ENCODE measurements at places on chromosomes 5 and 9.

DNA sequence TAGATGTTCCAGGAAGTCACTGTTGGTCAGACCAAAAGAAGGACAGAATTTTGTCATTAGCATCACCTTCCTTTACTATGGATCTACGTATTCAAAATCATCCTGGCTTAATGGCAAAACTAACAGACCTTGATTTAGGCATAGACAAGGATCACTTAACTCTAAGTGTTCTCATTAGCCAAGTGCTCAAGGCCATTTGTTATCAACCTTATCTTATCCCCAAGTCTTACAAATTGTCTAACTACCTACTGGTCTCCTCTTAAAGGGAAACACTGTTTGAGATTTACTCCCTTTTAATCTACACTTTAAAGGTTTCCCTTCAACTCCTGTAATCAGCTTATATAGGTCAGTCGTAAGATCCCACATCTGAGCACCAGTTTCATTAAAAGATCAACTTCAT, 1197.5 kb upstream of the C9orf72 start:
- peak; percentile 19 for DNase-seq

- no peak for DNase-seq
Observed at GRCh38 chr9:124527781-124528180, 20.6 kb upstream of the NR5A1 start.

GRCh38 chr5:86546582-86546981, 71.2 kb upstream of the COX7C start:
- no peak for DNase-seq

- no peak for DNase-seq
Observed at GRCh38 chr9:126703002-126703865, 89.5 kb downstream of the LMX1B start.

GRCh38 chr9:83304686-83305085, 233.5 kb downstream of the FRMD3 start:
- no peak for DNase-seq

DNA sequence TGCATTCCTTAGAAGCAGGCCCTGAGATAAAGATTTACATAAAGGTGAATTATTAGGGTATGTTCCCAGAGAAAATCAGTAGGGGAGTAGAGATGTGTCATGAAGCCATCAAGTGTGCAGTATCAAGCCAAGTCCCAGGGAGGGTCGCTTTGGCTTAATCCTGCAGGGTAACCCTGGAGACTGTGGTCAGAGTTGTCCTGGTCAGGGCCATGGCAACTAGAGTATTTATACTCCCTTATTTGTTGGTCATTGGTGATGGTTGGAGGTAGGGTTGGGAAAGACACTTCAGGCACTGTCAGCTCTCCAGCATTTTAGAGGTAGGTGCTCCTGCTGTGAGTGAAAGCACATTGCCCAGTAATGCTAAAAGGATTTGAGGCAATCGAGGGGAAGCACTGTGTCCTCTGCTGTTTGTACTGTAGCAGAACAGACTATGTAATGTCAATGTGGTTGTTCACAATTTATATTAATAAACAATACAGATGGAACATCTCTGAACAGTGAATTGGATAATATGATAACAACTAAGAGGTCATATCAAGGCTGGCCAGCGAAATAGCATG, 108.9 kb downstream of the GDNF start:
- no peak for DNase-seq

GRCh38 chr5:160657622-160658458, 194.2 kb downstream of the ATP10B start:
- DNase-seq = no peak

DNA sequence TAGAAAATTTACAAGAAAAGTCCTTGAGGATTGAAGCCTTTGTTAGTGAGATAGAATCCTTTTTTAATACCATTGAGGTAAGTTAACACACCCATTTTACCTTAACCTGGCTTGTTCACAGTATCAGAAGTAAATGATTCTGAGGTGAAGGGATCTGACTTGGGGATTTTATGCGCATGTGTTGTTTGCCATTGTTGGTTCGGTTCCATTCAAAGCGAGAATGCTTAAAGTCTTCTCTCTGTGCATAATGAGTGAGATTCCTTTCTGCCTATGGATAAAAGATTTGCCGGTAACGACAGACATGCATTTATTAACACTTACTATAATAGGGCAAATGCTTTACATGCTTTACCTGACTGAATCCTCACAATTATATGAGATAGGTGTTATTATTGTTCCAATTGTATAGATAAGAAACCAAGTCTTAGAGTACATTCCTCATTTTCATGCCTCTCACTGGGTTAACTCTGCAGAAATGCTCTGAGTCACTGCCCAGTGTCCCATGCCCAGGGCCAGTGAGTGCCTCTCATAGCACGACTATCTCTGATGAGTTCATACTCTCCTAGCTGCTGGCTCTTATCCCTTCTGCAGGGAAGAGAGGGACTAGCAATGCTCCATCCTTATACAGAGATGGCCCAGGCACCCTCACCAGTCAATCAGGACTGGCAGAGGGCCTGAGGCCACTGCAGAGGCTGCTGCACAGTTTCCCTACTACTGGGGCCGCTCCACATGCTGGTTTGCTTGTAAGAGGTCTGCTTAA, 54.4 kb downstream of the CMYA5 start:
- DNase-seq = no peak

DNA sequence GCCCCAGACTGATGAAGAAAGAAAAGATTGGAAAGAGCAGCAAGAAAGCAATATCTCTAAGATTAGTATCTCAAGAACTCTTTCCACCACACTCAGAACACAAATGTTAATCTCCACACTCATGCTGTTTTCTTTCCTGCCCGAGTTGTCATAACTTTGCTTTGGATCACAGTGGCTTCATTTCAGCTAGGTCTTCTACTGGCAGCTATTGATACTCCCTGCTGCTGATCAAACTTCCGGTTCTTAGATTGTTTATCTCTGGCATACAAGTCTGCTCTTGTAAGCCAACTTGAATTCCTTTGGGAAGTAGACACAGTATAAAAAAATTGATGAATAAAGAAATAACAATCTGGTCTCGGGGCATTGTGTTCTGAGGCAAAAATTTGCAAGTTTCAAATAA, 77.7 kb upstream of the SPEF2 start:
- DNase-seq = no peak

DNA sequence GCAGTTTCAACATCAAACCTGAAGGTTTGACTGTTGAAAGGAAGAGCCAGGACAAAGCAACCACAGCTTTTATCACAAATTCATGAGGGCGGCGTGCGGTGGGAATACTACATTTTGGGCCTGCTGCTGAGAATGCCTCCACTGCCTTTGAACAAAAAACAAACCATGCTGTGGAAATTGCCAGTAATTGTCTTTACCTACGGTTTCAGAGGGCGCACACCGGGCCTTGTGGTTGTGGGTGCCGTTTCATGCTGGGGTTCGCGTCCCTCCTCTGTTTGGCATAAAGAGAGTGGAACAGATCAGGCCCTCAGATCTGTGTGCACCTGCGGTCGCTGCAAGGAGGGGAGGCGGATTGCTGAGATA, 27.6 kb upstream of the TCF7 start:
- no peak for DNase-seq

- no peak for DNase-seq
Observed at GRCh38 chr5:72172786-72173185, 65.5 kb downstream of the MAP1B start.

GRCh38 chr5:77885519-77885918, 109.4 kb upstream of the TBCA start:
- DNase-seq = no peak

- no peak for DNase-seq
Observed at GRCh38 chr9:78777747-78778146, 480.8 kb downstream of the PSAT1 start.

DNA sequence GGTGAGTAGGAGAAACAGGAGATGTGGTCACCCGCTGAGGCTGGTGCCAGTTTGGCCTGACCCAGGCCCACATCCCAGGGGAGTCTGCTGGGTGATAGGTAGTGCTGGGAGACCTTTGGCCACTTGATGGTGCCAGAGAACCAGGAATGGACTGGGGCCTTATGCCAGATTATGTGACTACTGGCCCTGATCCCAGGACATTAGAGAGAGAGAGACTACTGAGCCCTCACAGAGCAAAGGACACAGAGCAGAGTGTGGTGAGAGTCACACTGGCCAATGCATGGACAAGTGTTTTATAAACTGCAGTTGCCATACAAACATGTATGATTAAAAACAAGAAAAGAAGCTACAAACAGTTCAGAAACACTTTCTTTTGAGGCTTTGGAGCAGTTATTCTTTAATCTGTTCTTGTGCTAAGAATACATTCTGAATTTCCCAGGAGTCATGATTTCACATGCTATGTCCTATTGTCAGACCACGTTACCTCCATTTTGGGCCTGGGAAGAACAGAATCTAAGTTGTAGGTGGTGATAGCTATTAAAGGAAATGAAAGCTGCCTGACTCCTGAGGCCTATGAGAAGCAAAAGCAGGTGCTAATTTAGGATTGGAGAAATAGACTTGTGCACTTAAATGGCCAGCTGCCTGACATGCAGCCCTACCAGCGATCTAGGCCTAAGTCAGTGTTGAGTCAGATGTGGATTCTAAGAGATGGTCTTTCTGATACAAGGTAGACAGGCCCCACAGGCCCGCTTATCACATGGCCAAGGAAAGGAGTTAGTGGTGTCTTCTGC, 32.6 kb upstream of the TMOD1 start:
- DNase-seq = no peak

DNA sequence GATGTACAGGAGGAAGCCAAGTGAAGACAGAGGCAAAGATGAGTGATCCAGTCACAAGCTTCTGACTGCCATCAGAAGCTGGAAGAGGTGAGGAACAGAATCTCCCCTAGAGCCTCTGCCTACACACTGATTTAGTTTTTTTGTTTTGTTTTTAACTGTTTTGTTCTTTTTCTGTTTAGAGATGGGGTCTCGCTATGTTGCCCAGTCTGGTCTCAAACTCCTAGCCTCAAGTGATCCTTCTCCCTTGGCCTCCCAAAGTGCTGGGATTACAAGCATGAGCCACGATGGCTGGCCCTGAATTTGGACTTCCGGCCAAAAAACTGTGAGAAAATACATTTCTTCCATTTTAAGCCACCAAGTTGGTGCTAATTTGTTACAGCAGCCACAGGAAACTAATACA, 204.7 kb upstream of the ZNF608 start:
- no peak for DNase-seq

- DNase-seq = no peak
Observed at GRCh38 chr5:100970646-100971255, 67.7 kb upstream of the ST8SIA4 start.

DNA sequence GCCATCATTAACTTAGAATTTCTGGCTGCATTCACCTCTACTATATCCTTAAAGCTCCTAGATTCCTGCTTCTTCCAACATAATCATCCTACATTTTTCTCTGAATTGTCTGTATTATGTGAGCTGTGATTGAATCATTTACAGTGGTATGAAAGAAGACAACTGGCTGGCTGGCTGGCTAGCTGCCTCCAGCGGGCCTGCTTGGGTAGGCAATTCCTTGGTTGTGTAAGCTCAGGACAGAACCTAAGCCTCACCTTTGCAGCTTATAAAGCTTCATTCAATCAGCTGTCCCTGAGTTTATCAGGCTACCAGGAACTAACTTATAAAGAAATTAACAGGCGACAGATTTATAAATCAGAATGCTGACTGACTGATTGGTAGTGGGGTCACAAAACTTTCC, 162.7 kb upstream of the NR3C1 start:
- no peak for DNase-seq

DNA sequence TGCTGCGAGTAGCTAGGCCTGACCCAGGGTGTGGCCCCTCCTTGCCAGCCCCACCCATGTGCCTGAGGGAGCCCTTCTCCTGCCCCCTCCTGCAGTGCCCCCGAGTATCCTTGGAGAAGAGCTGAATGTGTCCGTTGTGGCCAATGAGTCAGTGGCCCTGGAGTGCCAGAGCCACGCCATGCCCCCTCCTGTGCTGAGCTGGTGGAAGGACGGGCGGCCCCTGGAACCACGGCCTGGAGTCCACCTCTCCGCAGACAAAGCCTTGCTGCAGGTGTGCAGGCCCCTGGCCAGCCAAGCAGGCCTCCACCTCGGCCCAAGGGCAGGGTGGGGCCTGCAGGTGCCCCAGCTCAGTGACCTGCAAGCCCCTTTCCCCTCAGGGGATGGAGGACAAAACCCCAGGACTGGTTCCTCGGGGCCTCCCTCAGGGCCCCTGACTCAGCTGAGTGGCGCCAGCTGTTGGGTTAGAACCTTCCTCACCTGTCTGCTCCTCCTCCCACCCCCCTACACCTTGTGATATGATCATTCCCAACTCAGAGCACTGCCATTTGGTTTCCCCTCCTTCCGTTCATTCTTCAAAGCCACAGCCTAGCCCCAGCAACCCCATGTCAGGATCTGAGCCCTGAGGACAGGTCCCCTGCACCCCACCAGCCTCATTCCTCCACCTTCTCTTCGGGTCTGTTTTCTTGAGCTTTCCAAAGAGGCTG, 80.0 kb upstream of the ASS1 start:
- no peak for DNase-seq

DNA sequence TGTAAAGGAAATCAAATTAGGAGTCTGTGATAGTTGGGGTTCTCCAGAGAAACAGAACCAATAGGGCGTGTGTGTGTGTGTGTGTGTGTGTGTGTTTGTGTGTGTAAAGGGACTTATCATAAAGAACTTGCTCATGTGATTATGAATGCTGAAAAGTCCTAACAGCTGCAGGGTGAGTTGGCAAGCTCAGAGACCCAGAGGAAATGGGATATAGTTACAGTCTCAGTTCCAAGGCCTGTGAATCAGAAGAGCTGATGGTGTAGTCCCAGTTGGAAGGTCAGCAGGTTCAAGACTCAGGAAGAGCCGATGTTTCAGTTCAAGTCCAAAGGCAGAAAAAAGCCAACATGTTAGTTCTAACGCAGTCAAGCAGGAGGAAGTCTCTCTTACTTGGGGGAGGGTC, 214.2 kb downstream of the ELAVL2 start:
- no peak for DNase-seq

DNA sequence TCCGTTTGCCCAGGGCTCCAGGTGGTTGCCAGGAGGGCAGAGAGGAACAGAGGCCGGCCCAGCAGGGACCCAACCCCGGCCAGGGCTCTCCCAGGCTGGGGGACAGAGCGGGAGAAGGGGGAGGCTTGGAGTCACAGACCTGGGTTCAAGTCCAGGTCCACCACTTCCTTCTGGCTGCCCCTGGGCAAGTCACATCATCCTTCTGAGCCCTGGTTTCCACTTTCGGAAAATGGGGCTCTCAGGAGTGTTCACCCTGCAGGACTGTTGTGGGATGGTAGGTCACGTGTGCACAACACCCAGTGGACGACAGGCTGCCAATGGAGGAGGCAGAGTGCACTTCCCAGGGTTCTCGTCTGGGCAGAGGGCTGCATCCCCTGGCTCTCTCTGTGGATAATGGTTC, 245.4 kb downstream of the PBX3 start:
- DNase-seq = no peak

DNA sequence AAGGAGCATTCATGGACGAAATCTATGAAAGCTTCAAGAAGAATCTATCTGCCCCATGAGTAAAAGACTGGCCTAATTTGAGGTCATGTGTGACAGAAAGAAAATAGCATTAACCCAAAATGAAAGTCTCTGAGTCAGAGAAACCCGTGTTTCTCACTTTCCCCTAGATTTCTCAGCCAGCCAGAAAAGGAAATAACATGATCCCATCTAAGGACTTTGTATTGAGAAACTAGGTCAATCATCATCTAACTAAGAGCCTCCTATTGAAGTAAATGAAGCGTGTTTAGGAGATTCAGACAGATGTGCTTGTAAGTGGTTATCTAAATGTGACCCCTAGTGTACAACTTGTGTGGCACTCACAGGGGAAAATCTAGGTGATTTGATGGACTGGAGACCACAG, 77.3 kb upstream of the ZNF366 start:
- no peak for DNase-seq
